ENCODE measurements at places on chromosomes 7 and 10. TPM values are rescaled to one million over a fixed set of nuclear protein-coding genes. Genes with fewer than 3 reads are reported as not detected.

RSPH10B gene
- total RNA-seq: 2.1 TPM

ADCYAP1R1 gene
- 7.8 TPM for total RNA-seq

SLC26A5 gene
- not detected for total RNA-seq

EEF1AKMT2 gene
- total RNA-seq: 14.1 TPM

POLR3A gene
- 18.8 TPM for total RNA-seq

ZNF804B gene
- total RNA-seq: not detected

PTPN20 gene
- 3.7 TPM for total RNA-seq

CUX1 gene
- total RNA-seq: 18.3 TPM

CRHR2 gene
- total RNA-seq: under 0.01 TPM

ZMIZ1 gene
- 11.5 TPM for total RNA-seq

GRM3 gene
- total RNA-seq: under 0.01 TPM

UNCX gene
- not detected for total RNA-seq

GARIN1A gene
- total RNA-seq: 0.52 TPM

All from skeletal muscle tissue (tissue), 5 donors.